Stomach (tissue), 19 donors: ENCODE measurements at places on chromosomes 4 and X. TPM values are rescaled to one million over a fixed set of nuclear protein-coding genes. Genes with fewer than 3 reads are reported as not detected.

DNA sequence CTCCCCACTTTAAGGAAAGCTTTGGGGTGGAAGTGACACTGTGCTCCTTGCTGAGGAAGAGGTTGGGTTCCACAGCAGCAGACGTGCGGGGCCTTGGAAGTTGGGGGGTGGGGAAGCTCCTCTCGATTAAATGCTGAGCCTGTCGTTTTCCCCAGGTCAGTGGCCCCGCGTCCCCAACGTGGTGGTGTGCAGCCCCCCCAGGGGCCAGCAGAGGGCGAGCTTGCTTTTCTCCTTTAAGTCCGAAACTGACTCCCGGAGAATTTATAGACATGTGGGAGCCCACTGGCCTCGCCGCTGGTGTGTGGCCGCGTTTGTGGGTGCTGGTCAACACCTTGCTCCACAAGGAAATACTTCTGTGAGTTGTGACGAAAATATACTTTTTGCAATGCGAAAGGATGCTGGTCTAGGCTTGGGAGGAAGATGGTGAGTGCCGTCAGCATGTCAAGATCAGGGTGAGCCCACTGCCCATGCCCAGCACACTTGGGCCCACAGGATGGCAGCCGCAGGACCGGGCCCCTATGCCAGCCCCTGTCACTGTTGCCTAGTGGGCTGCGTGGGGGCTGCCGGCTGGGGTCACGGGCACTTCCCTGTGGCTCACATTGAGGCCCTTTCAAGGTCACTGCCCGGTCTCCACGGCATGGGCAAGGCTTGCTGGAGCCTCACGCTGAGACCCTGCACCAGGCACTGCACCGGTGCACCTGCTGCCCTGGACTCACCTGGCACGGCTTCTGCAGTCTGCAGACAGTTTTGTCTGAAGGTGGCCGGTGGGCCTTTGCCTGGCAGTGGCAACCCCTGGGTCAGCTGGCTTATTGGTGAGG, 9.4 kb downstream of the UVSSA start:
- peak; percentile 75 for DNase-seq
- H3K27ac ChIP-seq: no peak overlapping the region
- H3K27me3 ChIP-seq: no peaks in the 10 kb centered on the region
- H3K36me3 ChIP-seq: peaks cover 82% of the 10 kb centered on the region
- no peak overlapping the region for H3K4me3 ChIP-seq

VCX3A gene
- total RNA-seq: not detected

GRCh38 chrX:3462166-3462508, 115.7 kb upstream of the MXRA5 start:
- H3K27me3 ChIP-seq: no peaks in the 10 kb centered on the region
- no peak overlapping the region for H3K4me3 ChIP-seq
- no peaks in the 10 kb centered on the region for H3K36me3 ChIP-seq
- no peak for DNase-seq
- no peak overlapping the region for H3K27ac ChIP-seq
- no peaks in the 10 kb centered on the region for H3K4me1 ChIP-seq

GRCh38 chr4:41814565-41814964, 66.0 kb upstream of the PHOX2B start:
- H3K27me3 ChIP-seq: peaks cover 9% of the 10 kb centered on the region
- H3K4me3 ChIP-seq: no peak overlapping the region
- H3K27ac ChIP-seq: no peak overlapping the region
- peak; percentile 62 for DNase-seq
- no peaks in the 10 kb centered on the region for H3K36me3 ChIP-seq

DNA sequence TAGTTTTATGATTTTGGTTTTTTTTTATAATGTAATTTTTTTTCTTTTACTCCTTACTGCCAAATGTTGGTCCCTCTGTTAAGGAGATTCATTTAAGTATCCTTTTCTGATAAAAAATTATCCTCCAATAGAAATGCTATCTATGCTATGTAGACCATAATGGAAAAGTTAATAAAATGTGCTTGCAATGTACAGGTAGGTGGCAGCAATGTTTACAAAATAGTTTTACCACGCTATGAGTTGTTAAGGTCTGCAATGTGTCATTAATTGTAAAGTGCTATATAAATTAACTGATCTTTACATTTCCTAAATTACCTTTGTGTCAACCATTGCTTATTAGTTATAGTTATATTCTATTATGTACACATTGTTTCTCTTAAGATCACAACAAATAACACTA, 3.8 kb upstream of the CENPC start:
- H3K4me3 ChIP-seq: no peak overlapping the region
- DNase-seq: no peak
- peaks cover 23% of the 10 kb centered on the region for H3K4me1 ChIP-seq

- DNase-seq: no peak
- H3K27ac ChIP-seq: peak overlapping the region; percentile 75
- H3K4me1 ChIP-seq: peaks cover 72% of the 10 kb centered on the region
Observed at GRCh38 chr4:173520921-173521466, 9.0 kb downstream of the HAND2 start.

SMIM43 gene
- total RNA-seq: not detected

GRCh38 chrX:154321594-154321993, 26.0 kb downstream of the TKTL1 start:
- peak; percentile 27 for DNase-seq
- H3K4me3 ChIP-seq: no peak overlapping the region
- no peak overlapping the region for H3K27ac ChIP-seq
- H3K27me3 ChIP-seq: no peaks in the 10 kb centered on the region

DNA sequence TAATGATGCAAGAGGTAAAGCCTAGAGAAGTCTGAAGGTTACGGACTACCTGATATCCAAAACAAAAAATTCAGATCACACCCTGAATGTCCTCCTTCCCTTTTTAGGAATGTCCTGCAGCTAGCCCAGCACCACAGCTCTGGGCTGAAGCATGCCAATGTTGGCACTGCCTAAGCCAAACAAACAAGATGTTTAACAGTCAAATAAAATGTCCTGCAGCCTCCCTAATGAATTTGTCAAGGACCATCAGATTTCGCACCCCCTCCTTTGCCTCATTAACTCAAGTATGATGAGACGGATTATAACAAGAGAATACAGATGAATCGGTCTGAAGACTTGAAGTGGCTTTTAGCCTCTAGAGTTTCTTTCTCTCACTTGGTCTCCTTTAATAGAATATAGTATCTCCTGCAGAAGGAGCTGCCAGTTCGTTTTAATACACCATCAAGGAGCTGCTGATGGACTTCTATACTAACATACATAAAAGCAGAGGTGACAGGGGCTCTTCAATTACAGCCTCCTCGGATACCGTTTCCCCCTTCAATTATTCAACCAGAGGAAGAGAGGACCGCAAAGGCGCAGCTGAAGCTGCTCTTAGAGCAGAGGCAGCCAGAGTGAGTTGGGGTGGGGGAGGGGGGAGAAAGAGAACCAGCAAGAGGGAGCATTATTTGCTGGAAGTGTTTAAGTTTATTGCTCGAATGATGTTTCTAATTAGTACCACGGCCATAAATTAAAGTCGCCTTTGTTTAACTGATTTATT, 3.0 kb upstream of the MAB21L2 start:
- peaks cover 17% of the 10 kb centered on the region for H3K36me3 ChIP-seq
- peak overlapping the region; percentile 35 for H3K4me3 ChIP-seq
- H3K27me3 ChIP-seq: no peaks in the 10 kb centered on the region
- DNase-seq: no peak
- H3K4me1 ChIP-seq: peaks cover 13% of the 10 kb centered on the region

- H3K4me3 ChIP-seq: no peak overlapping the region
- no peak for DNase-seq
- H3K4me1 ChIP-seq: no peaks in the 10 kb centered on the region
- H3K27ac ChIP-seq: no peak overlapping the region
- H3K27me3 ChIP-seq: no peaks in the 10 kb centered on the region
Observed at GRCh38 chrX:151039351-151039750, 56.2 kb downstream of the HMGB3 start.

DNA sequence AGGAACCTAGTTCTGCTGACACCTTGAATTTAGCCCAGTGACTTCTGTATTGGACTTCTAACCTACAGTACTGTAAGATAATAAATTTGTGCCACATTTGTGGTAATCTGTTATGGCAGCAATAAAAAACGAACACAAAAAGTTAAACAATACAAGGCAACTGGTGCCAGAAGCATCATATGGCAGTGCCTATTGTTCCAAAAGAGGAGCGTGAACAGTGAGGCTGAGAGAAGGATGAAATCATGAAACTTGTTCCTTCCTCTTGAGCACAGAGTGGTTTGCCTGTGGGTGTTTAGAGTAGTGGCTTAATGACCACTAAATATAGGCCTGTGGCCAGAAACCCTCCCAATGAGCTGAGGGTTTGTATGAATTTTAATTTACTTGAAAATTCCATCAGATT, 69.7 kb upstream of the PGRMC2 start:
- no peaks in the 10 kb centered on the region for H3K27me3 ChIP-seq
- H3K36me3 ChIP-seq: no peaks in the 10 kb centered on the region
- no peak for DNase-seq
- peaks cover 15% of the 10 kb centered on the region for H3K4me1 ChIP-seq
- no peak overlapping the region for H3K4me3 ChIP-seq

DNA sequence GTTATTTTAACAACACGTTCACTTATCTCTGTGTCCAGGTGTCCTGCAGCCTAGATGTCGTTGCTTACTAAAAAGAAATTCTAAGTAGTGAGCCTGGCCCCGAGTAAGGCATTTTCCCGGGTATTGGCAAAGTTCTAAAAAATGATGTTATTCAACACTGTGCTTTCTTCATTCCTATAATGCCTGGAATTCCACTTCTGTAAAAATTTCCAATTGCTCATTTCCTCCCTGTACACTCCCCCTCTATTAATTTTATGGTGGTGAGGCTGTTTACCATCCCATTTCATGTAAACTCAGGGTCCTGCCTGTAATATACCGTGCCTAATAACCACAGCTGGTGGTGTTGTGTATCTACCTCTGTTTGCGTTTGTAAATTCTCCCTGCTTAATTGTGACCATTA, 14.2 kb downstream of the BST1 start:
- H3K27ac ChIP-seq: no peak overlapping the region
- DNase-seq: no peak
- H3K4me3 ChIP-seq: no peak overlapping the region

CLIC2 gene
- 3.6 TPM for total RNA-seq

VCX gene
- not detected for total RNA-seq

- DNase-seq: no peak
- no peaks in the 10 kb centered on the region for H3K36me3 ChIP-seq
- H3K27me3 ChIP-seq: no peaks in the 10 kb centered on the region
- no peaks in the 10 kb centered on the region for H3K4me1 ChIP-seq
Observed at GRCh38 chr4:16384576-16384975, 158.3 kb upstream of the TAPT1 start.

SFRP2 gene
- 11.7 TPM for total RNA-seq

GLRA2 gene
- not detected for total RNA-seq

DCAF8L2 gene
- not detected for total RNA-seq

- no peak for DNase-seq
- no peaks in the 10 kb centered on the region for H3K36me3 ChIP-seq
Observed at GRCh38 chrX:109629310-109629709, 4.3 kb upstream of the KCNE5 start.

GRCh38 chrX:47191331-47191730, 2.3 kb upstream of the UBA1 start:
- H3K27me3 ChIP-seq: peaks cover 24% of the 10 kb centered on the region
- no peaks in the 10 kb centered on the region for H3K36me3 ChIP-seq
- H3K4me3 ChIP-seq: peak overlapping the region; percentile 55
- peaks cover 47% of the 10 kb centered on the region for H3K4me1 ChIP-seq
- DNase-seq: peak; percentile 47
- H3K27ac ChIP-seq: peak overlapping the region; percentile 73

GRCh38 chr4:177975315-177975987, 533.2 kb upstream of the AGA start:
- no peak overlapping the region for H3K27ac ChIP-seq
- no peaks in the 10 kb centered on the region for H3K36me3 ChIP-seq
- no peaks in the 10 kb centered on the region for H3K27me3 ChIP-seq

DNA sequence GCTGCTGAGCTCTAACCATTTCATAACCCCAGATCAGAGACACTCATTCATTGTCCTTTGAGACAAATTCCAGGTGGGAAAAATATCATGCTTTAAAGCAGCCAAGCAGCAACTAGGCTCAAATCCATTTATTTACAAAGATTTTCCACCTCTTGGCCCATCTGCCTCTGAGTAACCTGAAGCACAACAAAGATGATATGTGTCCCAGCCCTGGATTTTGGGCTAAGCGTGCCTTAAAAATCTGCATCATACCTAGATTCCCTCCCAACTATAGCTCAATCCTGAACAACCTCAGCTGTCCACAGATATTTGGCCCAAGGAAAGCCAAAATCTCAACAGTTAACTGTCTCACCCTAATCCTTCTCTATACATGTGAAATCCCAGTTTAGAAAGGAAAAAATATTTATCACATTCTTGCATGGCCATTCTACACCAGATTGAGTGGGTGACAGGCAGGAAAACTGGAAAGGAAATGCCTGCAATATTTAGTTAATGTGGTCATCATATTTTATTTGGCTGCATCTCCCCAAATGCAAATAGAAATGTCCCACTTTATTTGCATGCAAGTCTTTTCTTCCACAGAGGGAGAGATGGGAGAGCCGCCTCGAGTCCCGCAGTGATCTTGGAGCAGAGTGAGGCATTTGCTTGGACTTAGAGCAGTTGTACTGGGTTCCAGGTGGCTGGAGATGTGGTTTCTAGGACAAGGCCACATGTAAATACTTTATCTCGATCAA, 146.4 kb upstream of the EOLA2 start:
- peak; percentile 31 for DNase-seq
- no peaks in the 10 kb centered on the region for H3K36me3 ChIP-seq
- H3K27ac ChIP-seq: no peak overlapping the region

DNA sequence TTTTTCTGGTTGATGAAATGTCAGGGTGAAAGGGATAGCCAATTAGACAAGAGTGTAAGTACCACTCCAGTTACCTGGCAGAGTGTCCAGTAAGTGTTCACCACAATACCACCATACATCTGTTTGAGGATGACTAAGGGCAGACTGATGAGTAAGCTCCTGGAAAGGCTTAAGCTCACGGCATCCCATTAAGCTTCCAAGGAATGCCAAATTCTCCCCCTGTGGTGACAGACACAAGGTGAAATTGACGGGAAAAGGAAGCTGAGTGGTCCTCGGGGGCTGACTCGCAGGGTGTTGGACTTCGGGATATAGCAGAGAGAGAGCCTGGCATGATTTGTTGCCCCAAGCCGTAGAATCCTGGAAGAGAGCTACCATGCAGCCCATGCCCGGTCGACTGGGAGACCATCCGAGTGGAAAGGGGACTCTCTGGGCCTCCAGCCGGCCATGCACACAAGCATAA, 7.6 kb upstream of the BST1 start:
- H3K4me3 ChIP-seq: no peak overlapping the region
- H3K36me3 ChIP-seq: no peaks in the 10 kb centered on the region
- no peaks in the 10 kb centered on the region for H3K4me1 ChIP-seq
- no peak overlapping the region for H3K27ac ChIP-seq

NOX1 gene
- total RNA-seq: not detected

GRCh38 chr4:150126201-150126863, 48.1 kb downstream of the DCLK2 start:
- H3K4me1 ChIP-seq: no peaks in the 10 kb centered on the region
- H3K4me3 ChIP-seq: no peak overlapping the region
- H3K27ac ChIP-seq: no peak overlapping the region

MAGEA9B gene
- not detected for total RNA-seq

GRCh38 chrX:119763836-119764387, 5.5 kb downstream of the SOWAHD start:
- no peak overlapping the region for H3K4me3 ChIP-seq
- no peak for DNase-seq
- no peaks in the 10 kb centered on the region for H3K27me3 ChIP-seq
- H3K4me1 ChIP-seq: peaks cover 4% of the 10 kb centered on the region

GRCh38 chr4:187491286-187491685, 504.3 kb upstream of the ZFP42 start:
- no peaks in the 10 kb centered on the region for H3K4me1 ChIP-seq
- H3K4me3 ChIP-seq: no peak overlapping the region
- H3K27me3 ChIP-seq: no peaks in the 10 kb centered on the region
- no peak overlapping the region for H3K27ac ChIP-seq
- DNase-seq: no peak

GRCh38 chr4:14583752-14584151, 418.5 kb upstream of the CPEB2 start:
- H3K4me3 ChIP-seq: no peak overlapping the region
- H3K36me3 ChIP-seq: no peaks in the 10 kb centered on the region
- DNase-seq: no peak
- no peaks in the 10 kb centered on the region for H3K4me1 ChIP-seq
- H3K27ac ChIP-seq: no peak overlapping the region

MXRA5 gene
- total RNA-seq: 9.3 TPM
